SJCRH30 (cell line): ENCODE measurements at places on chromosomes 3 and 15. TPM values are rescaled to one million over a fixed set of nuclear protein-coding genes. Genes with fewer than 3 reads are reported as not detected.

DNA sequence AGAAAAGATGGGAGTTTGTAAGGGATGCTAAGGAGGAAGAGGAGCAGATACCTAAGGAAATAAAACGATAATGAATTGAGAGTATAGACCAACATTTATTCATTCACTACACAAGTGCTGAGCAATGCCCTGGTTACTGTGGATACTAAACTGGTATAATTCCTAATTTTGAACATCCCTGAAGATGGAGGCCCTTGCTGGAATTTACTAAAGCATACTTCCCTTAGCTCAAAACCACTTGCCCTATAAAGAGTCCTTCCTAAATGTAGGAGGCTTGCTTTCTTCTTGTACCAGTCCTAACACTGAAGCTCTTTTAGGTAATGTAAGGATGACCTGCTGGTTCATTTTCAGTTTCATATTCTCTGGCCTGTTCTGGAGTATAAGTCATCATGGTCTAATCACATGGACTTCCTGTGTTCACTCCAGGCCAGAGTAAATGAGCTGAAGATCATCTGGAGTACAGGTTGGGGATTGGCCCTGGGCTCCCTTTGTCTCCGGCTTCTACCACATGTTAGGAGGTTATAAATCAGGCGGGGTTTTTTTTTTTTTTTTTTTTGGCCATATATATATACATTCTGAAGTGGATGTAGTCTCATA, 40.1 kb upstream of the MTMR10 start:
- DNase-seq = no peak

DNA sequence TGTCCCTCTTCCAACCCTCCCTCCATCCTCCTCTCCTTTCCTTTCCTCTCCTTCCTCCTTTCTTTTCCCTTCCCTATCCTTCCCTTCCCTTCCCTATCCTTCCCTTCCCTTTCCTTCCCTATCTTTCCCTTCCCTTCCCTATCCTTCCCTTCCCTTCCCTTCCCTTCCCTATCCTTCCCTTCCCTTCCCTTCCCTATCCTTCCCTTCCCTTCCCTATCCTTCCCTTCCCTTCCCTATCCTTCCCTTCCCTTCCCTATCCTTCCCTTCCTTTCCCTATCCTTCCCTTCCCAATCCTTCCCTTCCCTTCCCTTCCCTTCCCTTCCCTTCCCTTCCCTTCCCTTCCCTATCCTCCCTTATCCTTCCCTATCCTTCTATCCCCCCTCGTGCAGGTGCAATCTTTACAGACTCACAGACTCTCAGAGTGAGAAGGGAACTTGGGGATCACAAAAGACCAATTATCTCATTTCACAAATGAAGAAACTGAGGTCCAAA, 31.5 kb downstream of the RASGRF1 start:
- DNase-seq = no peak

DNA sequence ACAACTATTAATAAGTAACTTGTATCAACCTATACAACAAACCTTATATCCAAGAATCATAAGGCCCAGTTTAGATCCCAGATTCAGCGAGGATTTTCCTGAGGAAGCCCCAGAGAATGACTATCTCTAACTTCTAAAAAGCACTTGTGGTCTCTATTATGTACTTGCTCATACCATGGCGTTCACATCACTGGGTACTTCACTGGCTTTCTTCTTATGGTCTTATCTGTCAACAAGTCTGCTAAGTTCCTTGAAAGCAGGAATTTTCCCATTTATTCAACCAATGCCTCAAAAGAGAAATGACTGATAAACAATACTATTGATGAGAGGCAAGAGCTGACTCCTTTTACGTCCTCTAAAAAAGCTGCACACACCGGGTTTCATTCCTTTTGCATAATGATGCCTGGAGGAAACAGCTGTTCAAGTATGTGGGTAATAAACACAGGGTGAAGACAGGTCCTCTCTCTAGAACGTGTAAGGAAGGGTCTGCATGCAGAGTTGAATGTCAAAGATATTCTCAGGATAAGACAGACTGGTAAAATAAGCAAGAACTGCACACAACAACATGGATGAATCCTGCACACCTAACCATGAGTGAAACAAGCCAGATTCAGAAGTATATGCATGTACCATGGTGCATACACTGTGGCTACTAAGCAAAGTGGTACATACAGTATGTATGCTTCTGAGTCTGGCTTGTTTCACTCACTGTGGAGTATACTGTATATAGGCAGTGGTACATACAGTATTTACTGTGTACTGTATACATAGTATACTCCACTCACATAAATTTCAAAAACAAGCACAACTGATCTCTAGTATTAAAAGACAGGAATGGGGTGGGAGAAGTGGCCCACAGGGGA, 408.7 kb downstream of the SHQ1 start:
- no peak for DNase-seq

GRCh38 chr15:90004252-90004651, 3.1 kb downstream of the ZNF710 start:
- DNase-seq = no peak

The NRROS gene
- total RNA-seq = not detected in 2 replicates

The B2M gene
- 729 and 792 TPM in 2 replicates for total RNA-seq

The PCOLCE2 gene
- 12.3 and 16.7 TPM in 2 replicates for total RNA-seq

The NECTIN3 gene
- 53.5 and 70.8 TPM in 2 replicates for total RNA-seq

The C3orf22 gene
- not detected in 2 replicates for total RNA-seq

The MFAP1 gene
- 44.2 and 48.4 TPM in 2 replicates for total RNA-seq
